ENCODE measurements at places on chromosomes 5 and 9.

DNA sequence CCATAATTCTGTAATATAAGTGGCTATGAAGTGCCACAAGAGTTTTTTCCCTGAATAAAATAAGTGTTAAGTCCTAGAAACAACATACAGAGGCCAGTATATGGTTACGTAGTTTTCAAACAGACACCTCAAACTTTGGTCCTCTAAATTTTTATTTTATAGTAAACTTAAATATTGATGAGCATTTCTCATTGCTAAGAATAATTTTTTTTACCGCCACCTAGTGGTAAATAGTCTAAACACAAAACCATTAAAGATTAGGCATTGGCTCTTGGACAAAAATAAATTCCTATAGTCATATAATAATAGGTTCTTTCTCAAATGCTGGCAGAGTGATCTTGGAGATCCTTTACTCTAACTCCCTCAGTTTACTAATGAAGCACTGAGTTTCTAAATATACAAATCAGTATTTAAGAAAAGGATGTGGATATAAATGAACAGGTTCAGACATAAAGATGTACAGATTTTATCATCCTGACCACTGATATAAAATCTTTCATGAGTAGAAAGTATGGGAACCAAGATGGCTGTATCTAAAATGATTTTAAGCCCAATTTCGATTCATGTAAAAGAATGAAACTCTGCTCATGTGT is 136.2 kb downstream of the FANCC start:
- no peak overlapping the region for H3K4me3 ChIP-seq
- H3K4me1 ChIP-seq, result no peaks in the 10 kb centered on the region
- no peaks in the 10 kb centered on the region for H3K27me3 ChIP-seq
- H3K36me3 ChIP-seq, result no peaks in the 10 kb centered on the region

GRCh38 chr9:3125602-3126405 is 281.9 kb upstream of the PUM3 start:
- no peak overlapping the region for H3K4me3 ChIP-seq
- no peaks in the 10 kb centered on the region for H3K36me3 ChIP-seq
- no peak for DNase-seq
- H3K27me3 ChIP-seq, result no peaks in the 10 kb centered on the region

DNA sequence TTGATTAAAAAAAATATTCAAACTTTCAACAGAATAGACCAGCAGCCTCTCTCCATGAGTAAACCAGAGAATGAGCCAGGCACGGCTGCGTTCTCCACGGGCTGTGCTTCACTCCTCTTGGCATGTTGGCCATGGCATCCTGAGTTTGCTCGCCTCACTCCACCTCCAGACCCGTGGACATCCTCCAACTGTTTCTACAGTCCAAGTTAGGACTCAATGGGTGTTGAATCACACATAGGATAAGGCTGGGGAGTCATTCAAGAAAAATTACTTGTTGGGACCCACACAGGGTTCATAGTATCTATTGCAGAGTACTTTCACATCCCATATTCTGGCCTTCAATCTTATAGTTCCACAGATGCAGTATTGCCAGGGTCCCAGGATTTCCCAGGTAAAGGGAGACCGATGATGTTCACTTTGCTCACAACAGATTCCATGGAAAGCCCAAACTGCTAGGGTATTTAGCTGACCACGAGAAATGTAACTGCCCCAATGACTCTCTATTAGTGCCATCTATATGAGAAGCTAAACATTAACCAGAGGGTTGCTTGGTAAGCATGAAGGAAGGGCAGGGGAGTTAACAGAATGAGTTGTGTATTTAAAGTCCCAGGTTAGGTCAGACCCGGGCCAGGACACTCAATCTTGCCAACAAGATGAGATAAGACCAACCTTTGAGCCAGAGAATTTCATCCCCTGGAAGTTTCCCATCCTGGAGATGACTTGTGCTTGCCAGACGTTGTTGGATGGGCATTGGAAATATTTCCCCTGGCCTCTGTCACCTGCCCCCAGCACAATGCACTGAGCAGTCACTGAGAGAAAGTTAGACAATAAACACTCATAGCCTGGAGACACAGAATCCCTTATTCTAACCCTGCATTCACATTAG is 19.7 kb upstream of the GDA start:
- no peak overlapping the region for H3K27ac ChIP-seq
- no peak overlapping the region for H3K4me3 ChIP-seq
- no peaks in the 10 kb centered on the region for H3K36me3 ChIP-seq

- H3K27me3 ChIP-seq, result peaks cover 26% of the 10 kb centered on the region
- H3K27ac ChIP-seq, result no peak overlapping the region
- no peaks in the 10 kb centered on the region for H3K4me1 ChIP-seq
- DNase-seq, result no peak
These were observed 300 bp upstream of the SVEP1 start for GRCh38 chr9:110579862-110580219.

DNA sequence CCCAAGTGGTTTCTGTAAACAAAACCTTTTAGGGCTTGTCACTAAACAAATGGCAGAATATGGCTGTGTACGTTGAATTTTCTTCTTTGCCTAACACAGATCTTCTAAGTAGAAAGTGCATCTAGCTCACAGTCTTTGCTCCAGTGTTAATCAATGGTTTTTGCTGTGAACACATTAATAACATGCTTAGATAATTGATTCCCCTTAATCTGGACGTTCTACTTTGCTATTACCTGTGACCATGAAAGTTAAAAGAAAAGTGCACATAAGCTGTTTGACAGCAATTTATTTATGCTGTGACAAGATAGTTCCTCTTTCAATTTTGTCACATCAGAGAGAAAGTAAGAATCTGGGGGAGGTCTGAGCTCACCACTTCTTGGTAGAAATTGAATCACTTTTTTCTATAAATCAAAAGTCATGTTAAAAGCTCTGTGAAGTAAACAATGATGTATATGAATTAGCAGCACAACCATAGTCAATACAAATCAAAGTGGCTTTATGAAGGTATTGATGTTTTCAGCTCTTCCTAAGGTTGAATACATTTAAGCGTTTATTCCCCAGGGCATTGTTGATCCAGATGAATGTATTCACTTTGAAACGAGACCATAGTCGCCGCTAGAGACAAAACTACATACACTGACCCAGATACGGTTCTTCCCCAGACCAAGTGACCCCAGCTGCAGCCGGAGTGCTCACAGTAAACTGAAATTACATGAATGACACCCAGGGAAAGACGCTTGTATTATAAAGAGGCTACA is 174.6 kb upstream of the ZNF608 start:
- H3K27ac ChIP-seq, result no peak overlapping the region
- no peak for DNase-seq
- H3K4me3 ChIP-seq, result no peak overlapping the region
- no peaks in the 10 kb centered on the region for H3K36me3 ChIP-seq
- no peaks in the 10 kb centered on the region for H3K27me3 ChIP-seq

DNA sequence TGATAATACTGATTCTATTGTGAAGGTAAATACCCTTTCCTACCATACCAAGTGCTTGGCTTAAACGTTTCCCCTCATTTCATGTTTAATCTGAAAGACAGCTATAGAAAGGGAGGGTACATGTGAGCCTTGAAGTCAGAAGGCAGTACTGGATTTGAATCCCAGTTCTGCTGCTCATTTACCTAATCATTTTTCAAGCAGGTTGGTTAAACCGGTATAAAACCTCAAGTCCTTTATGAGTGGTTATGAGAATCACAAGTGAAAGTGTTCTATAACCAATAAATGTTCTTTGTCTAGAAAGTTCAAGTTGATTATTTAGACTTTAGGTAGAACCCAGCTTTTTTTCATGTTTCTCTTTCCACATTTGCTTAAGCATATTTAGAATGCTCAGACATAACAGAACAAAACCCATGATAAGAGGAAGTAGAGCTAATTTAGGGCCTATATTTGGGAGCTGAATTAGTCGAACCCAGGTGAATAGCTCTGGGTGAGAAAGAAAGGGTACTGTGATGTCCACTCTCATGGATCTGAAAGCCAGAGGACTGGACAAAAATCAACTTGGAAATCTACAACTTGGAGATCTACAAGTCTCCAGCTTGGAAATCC is 29.7 kb upstream of the F2RL2 start:
- DNase-seq, result no peak
- H3K4me1 ChIP-seq, result peaks cover 3% of the 10 kb centered on the region
- H3K4me3 ChIP-seq, result no peak overlapping the region
- H3K36me3 ChIP-seq, result peaks cover 69% of the 10 kb centered on the region

- peaks cover 12% of the 10 kb centered on the region for H3K27me3 ChIP-seq
- H3K4me1 ChIP-seq, result no peaks in the 10 kb centered on the region
- no peak overlapping the region for H3K4me3 ChIP-seq
- H3K27ac ChIP-seq, result no peak overlapping the region
- H3K36me3 ChIP-seq, result no peaks in the 10 kb centered on the region
These were observed 175.1 kb upstream of the S1PR3 start for GRCh38 chr9:88816141-88816540.

GRCh38 chr5:86999951-87000350 is 267.7 kb upstream of the RASA1 start:
- no peaks in the 10 kb centered on the region for H3K27me3 ChIP-seq
- no peak for DNase-seq
- H3K4me1 ChIP-seq, result peaks cover 2% of the 10 kb centered on the region
- H3K27ac ChIP-seq, result no peak overlapping the region
- no peaks in the 10 kb centered on the region for H3K36me3 ChIP-seq
- no peak overlapping the region for H3K4me3 ChIP-seq

DNA sequence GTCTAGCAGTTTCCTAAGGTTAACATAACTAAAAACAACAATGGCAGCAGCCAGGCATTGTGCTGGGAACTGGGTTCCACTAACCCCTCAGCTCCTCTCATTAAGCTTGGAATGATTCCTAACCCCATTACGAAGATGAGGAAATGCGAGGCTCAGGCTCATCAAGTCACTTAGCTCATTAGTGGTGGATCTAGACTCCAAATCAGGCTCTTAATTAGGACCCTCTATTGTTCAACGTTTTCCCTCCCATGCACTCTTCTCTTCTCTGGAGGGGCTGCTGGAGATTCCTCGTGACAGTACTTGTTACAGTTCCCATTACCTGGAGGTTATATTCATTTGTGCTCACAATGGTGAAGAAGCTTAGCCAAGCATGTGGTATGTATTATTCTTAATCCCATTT is 6.5 kb downstream of the TAS2R1 start:
- DNase-seq, result no peak
- no peak overlapping the region for H3K4me3 ChIP-seq
- H3K4me1 ChIP-seq, result no peaks in the 10 kb centered on the region
- H3K36me3 ChIP-seq, result no peaks in the 10 kb centered on the region
- H3K27me3 ChIP-seq, result no peaks in the 10 kb centered on the region
- no peak overlapping the region for H3K27ac ChIP-seq

DNA sequence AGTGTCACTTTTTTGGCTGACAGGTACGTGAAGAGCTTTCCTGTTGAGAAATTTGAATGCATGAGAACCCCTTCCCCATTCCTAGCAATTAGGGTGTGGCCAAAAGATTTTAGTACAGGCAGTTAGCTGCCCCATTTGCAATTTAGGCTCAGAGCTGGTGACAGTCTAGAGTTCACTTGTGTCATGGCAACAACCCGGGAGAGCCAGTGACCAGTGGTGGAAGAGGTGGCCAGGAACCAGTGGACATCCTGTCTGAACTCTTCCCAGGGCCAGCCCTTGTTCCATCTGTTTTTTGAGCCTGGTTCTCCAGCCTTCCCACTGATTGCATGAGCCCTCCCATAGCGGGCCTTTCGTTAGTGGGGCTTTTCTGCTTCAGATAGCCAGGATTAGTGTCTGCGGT is 2.5 kb upstream of the NEUROG1 start:
- DNase-seq, result no peak
- H3K27ac ChIP-seq, result no peak overlapping the region
- no peak overlapping the region for H3K4me3 ChIP-seq
- H3K36me3 ChIP-seq, result no peaks in the 10 kb centered on the region
- peaks cover 80% of the 10 kb centered on the region for H3K27me3 ChIP-seq
- peaks cover 14% of the 10 kb centered on the region for H3K4me1 ChIP-seq

GRCh38 chr9:129220771-129221170 is 42.7 kb upstream of the IER5L start:
- DNase-seq, result no peak
- no peaks in the 10 kb centered on the region for H3K27me3 ChIP-seq
- peak overlapping the region; percentile 53 for H3K27ac ChIP-seq
- peaks cover 6% of the 10 kb centered on the region for H3K36me3 ChIP-seq

DNA sequence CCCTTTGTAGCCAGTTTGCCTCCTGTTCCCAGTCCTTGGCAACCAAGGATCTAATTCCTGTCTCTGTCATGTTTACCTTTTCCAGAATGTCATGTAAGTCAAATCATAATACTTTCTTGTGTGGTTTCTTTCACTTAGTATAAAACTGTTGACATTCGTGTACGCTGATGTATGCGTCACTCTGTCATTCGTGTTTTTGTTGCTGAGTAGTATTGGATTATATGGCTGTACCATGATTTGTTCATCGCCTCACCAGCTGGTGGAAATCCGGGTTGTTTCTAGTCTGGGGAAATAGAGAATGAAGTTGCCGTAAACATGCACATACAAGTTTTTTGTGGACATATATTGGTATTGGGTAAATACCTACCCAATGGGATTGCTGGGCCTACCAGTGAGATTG is 97.4 kb downstream of the ANGPTL2 start:
- no peak overlapping the region for H3K4me3 ChIP-seq
- no peaks in the 10 kb centered on the region for H3K36me3 ChIP-seq
- peaks cover 6% of the 10 kb centered on the region for H3K4me1 ChIP-seq
- no peaks in the 10 kb centered on the region for H3K27me3 ChIP-seq
- no peak for DNase-seq
- no peak overlapping the region for H3K27ac ChIP-seq

DNA sequence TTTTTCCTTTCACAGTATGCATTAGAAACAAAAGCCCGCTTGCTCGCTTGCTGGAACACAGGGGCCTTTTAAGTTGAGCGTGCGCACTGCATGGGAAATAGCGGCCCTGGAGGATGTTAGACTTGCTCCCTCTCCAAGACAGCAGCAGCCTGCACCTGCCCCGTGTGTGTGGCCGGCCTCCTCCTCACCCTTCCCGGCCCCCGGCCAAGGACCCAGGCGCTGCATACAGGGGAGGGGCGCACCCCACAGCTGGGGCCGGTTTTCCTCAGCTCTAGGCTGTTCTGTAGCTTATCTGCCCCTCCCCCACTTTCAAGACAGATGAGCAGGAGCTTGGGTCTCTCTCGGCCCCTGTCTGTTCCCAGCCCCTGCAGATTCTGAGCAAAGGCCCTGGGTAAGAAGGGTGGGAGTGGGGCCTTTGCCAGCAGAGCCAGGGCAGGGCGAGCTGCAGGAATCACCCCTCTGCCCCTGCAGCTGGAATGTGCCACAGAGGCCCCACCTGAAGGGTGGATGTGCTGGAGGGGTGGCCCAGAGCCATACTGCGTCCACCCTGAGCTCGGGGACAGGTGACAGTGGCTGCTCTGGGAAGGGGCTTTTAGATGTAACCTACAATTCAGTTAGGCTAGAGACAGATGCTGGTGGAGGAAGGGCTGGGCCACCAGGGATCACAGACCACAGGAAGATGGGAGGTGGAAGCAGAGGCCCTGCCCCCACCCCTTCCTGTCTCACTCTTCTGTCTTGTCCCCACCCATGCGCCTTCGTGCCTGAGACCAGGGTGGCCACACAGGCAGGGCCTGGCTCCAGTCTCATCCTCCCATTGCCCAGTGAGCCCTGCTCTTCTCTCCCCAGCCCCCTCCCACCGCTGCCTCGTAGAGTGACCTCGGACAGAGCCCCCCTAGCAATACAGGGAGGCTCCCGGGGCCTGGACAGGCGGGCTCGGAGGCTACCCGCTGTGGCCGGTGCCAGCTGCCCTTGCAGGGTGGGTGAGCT is 132.4 kb downstream of the DAB2IP start:
- peaks cover 4% of the 10 kb centered on the region for H3K4me1 ChIP-seq
- DNase-seq, result no peak
- peaks cover 3% of the 10 kb centered on the region for H3K36me3 ChIP-seq
- peaks cover 26% of the 10 kb centered on the region for H3K27me3 ChIP-seq
- no peak overlapping the region for H3K4me3 ChIP-seq
